Activated CD4-positive, alpha-beta T cell treated with anti-CD3 and anti-CD28 coated beads for 48 hours (primary cell): ENCODE measurements at places on chromosomes 7 and 10.

DNA sequence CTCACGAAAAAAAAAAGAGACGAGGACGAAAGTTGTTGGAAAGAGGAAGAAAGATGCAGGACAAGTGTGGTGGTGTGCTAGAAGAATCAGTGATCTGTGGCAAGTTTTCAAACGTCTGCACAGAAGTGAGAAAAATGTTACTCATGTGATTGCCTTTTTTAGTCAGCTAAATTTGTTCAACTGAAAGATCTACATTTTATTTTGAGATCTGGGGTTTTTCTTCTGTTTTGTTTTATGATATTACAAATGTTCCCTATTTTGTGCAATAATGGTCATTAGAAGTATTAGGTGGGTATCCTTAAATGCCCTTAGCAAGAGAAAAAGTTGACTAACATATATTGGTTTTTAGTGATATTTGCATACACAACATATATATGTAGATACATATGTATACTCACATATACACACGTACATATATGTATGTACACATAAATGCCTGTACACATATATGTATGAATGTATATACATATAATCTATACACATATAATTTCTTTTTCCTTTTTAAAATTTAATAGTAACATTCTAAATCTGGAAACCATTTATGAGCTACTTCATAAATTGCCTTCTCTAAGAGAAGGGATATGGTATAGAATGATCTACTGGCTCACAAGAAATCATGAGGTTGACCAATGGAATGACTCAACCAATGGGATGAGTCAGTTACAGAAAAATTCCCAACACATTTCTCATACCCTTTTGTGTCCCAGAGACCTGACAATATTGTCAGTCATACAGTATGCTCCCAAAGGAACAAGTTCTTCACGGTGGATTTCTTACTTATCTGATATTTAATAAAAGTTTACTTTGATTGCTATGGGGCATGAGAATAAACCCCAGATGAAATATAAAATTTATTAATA is 38.4 kb downstream of the SLC39A12 start:
- no peak for DNase-seq

- DNase-seq = peak; percentile 31
Observed at GRCh38 chr10:50431791-50432190, 180.5 kb upstream of the ASAH2 start.

- no peak for DNase-seq
Observed at GRCh38 chr10:101221963-101222531, 7.2 kb downstream of the LBX1 start.

GRCh38 chr10:62053860-62054259 is 152.4 kb downstream of the ARID5B start:
- no peak for DNase-seq

GRCh38 chr10:34537629-34538231 is 277.4 kb downstream of the PARD3 start:
- DNase-seq = no peak

GRCh38 chr10:131446171-131446570 is 134.7 kb upstream of the TCERG1L start:
- DNase-seq = no peak

- no peak for DNase-seq
Observed at GRCh38 chr7:25575634-25576033, 347.3 kb upstream of the NPVF start.

DNA sequence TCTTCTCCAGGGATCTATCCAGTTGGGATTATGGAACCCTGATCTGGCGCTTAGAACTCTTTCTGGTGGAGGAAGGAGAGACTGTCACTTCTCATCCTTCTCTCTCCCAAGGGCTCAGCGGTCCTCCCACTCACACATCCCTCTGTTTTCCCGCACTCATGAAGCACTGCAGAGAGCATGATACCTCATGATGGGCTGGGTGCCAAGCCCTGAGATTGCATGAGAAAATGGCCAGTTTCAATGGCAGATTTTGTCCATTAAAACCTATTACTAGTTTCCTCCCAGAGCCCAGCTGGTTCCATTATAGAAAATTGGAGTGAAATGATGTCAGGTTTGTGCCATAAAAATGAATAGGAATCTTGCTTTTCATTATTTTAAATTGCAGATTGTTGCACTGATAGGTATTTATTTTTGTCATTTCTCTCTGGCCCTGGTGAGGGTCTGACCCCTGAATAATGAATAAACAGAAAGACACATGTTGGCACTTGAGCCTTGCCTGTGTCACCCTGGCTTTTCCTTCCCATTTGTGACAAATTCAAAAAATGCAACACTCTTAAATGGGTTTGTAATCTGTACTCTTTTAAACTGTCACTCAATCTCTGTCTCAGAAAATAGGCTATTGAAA is 1151.1 kb downstream of the TYW1 start:
- no peak for DNase-seq

DNA sequence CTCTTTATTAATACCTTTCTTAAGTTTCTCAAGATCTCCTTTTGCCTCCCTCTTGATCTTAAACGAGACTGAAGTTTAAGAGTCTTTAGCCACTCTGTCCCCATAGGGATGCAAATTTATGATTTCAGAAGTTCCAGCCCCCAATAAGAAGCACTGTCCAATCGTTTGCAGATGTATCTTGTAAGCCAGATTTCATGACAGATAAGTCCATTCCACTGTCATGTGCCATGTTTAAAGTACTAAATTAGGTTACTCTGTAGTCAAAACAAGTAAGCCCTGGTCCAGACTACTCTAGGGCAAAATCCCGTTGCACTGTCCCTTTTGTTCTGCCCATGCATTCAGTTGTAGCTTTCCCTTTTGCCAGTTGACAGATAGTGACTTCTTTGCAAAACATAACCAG is 157.2 kb upstream of the KAT6B start:
- DNase-seq = no peak

- no peak for DNase-seq
Observed at GRCh38 chr7:134676743-134677142, 30.1 kb downstream of the BPGM start.

DNA sequence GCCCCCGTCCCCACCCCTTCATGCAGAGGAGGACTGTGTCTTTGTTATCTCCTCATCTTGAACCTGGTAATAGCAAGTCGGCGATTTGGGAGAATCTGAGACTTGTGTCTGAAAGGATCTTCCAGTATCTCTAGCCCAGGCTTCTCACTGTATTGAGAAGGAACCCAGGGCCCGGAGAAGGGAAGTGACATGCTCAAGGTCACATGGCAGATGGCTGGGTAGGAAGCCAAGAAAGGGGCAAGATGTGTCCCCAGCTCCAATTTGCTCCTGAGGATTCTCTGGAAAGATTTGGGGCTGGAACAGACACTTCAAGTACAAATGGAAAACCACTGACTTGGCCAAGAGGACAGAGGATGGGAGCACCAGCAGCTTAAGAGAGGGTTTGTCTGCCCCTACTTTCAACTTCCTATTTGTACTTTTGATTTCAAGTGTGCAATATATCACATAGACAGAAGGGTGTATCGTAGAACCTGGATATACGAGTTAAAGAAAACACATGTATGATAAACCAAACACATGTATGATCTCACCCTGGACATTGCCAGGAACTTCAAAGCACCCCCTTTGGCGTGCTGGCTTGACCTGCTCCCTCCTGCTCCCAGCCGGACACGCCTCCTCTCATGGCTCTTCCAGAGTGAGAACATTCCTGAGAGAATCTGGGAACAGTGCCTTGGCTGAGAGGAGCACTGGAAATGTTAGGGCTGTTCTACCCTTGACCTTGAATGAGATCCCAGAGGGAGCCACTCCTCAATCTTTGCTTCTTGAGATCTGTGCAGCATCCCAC is 79.7 kb downstream of the CDH23 start:
- DNase-seq = no peak

- DNase-seq = no peak
Observed at GRCh38 chr7:29976673-29977415, 12.8 kb downstream of the SCRN1 start.

- no peak for DNase-seq
Observed at GRCh38 chr10:62155054-62155680, 113.5 kb downstream of the RTKN2 start.

DNA sequence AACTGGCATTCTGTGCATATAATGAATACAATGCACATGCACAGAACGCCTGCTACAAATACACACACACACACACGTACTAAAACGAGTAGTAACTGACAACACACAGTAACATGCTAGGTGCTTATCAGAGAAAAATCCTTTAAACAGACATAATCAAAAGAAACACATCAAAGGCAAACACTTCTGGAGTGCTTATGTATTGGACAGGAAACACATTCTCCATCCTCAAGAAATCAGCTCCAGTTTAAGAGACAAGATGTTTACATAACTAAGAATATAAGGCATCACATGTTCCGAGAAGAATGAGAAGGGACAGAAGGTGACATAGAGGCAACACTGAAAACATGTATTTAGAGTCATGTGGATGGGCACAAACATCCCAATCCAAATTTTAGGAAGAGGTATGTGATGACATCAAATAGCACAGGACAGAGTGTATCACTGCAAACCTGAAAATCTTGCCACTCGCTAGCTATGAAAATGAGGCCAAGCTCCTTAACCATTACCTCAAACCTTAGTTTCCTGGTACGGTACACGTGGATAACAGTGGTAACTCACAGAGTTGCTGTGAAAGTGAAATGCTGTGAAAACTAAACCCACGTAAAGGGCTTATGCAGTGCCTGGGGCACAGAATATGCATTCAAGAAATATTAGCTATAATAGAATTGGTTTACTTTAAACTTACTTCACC is 619.6 kb downstream of the PARD3 start:
- DNase-seq = no peak

DNA sequence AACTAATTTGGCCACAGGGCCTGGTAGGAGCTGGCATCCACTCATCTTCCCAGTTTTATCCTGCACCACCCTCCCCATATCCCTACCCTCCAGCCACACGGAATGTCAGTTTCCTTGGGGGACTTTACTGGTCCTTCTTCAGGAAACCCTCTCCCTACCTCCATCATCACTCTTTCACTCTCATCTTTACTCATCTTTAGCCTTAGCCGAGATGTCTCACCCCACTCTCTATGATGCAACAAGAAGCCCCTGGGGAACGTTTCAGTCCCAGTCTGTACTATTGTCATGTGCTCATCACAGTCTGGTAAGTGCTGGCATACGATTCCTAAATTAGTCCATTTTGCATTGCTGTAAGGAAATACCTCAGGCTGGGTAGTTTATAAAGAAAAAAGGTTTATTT is 34.9 kb upstream of the TMEM248 start:
- peak; percentile 13 for DNase-seq

DNA sequence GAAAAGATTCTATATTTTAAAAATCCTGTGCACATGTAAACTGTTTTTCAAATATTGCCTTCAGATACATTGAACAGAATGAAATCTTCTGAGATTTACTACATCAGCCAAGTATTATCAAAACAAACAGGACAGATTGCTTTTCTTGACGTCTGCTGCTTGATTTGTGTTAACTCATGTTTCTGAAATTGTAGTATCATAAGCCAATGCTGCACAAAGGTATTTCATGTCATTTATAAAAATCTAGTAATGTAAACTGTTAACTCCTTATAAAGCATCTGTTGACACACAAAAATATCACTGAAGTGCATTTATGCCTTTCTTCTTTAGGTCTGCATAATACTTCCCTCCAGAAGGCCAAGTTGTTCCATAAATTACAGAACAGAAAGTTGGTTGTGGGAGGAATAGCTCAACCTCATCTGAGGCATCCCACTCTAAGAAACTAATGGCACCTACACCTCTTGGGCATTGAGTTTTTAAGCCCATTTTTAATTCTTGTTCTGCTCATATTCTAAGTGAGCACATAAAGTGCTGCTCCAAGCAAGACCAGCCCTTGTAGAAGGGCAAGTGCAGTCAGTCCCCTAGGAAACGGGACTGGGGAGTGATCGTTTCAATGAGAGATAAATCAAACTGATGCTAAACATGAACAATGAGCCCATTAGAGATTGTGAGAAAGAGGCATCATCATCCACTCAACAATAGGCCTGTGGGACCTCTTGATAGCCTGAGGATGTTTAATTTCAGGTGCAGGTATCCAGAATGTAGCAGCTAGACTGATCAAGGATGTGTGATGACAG is 28.5 kb downstream of the CAV1 start:
- no peak for DNase-seq

DNA sequence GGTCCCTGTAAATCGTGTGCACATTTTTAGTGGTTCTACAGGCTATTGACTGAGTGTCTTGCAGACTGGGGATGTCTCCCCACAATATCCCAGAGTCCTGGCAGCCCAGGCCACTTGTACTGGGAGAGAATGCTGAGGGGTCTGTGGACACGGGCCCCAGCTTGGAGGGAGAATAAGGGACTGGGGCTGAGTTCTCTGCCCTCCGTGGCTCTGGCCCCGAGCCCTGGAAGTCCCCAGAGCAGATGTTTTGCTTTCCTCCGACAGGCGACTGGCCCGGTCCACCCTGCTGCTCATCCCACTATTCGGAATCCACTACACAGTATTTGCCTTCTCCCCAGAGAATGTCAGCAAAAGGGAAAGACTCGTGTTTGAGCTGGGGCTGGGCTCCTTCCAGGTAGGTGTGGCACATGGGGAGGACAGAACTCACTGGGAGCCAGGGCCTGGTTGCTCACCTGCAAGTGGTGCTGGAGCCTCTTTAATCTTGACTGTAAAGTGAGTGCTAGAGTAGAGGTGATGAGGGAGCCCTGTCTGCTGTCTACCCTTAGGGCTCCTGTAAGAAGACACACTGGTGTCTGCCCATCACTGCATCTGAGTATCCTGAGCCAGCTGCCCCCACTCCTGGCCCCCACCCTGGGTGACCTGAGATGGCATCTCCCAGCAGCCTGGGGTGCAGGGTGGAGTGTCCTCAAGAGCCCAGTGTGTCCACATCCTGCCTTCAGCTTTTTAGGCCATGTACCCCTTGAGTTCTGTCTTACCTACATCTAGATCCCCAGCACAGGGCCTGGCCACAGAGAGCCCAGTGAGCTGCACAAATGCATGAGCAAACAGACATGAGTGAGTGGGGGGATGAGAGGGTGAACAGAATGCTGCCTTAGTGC is 51.1 kb downstream of the ADCYAP1R1 start:
- no peak for DNase-seq

DNA sequence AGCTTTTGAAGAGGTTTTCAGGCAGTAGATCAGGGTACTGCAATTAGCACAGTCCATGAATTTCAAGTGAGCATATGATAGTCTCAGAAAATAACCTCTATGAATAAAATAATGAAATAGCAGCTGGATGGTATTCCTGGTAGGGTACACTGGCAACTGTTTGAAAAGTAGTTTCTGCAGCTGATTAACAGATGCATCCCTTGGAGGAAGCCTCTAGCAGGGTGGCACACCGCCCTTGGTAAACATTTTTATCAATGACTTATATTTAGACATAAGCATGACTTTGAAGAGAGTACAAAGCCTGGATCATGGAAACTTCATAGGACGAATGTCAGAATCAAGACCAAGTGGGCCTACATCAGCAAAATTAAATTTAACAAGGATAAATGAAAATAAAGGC is 26.8 kb downstream of the WNT16 start:
- no peak for DNase-seq

GRCh38 chr7:75920431-75921161 is 5.6 kb downstream of the POR start:
- peak; percentile 71 for DNase-seq
